Neural progenitor cell (in vitro differentiated cells): ENCODE measurements at places on chromosomes 5 and 9. TPM values are rescaled to one million over a fixed set of nuclear protein-coding genes. Genes with fewer than 3 reads are reported as not detected.

DNA sequence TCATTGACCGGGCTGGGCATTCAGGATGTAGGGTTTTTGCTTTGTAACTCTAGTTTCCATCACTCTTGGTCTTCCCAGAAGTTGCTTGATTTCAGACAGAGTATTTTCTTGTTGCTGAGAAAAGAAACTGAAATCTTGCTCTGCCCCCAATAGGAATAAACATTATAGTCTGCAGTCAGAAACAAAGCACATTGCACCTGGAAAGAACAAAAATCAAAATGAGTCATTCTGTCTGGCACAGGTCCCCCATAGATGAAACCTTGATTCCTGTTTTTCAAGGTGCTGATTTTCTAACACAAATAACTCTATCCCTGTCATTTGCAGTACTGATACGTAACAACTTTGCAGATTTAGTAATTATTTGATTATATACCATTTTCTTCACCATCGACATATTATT is 232.1 kb downstream of the FBXO4 start:
- H3K4me3 ChIP-seq: no peak overlapping the region
- H3K27ac ChIP-seq: no peak overlapping the region
- H3K4me1 ChIP-seq: no peaks in the 10 kb centered on the region
- DNase-seq: no peak
- H3K36me3 ChIP-seq: no peaks in the 10 kb centered on the region

GRCh38 chr9:97348871-97349270 is 41.4 kb downstream of the CCDC180 start:
- DNase-seq: no peak
- no peaks in the 10 kb centered on the region for H3K27me3 ChIP-seq
- no peaks in the 10 kb centered on the region for H3K36me3 ChIP-seq
- no peaks in the 10 kb centered on the region for H3K4me1 ChIP-seq

DNA sequence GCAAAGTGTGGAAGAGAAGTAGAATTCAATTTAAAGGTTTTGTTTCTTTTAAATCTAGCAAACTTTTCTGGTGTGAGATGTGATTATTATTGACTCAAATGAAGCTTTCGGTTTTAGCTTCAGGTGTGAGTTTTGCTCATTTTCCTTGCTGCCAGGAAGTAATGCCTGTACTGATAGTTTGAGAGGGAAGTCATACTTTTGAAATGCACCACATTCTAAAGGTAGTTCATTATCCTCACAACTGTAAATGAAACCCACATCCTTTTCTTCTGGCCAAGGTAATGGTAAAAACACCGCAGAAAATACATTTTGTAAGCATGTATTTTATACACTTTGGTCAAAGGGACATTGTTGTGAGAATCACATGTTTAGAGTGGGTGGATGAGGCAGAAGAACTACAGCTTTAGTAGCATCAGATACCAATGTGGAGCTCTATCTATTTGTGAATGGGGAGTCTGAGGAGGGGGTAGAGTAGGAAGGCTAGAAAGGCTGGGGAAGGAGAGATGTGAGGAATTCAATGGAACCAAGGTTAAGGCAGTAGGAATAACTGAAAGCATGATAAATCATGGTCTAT is 167.0 kb upstream of the CDKN2B start:
- no peak overlapping the region for H3K4me3 ChIP-seq
- H3K27me3 ChIP-seq: no peaks in the 10 kb centered on the region
- H3K4me1 ChIP-seq: no peaks in the 10 kb centered on the region

GRCh38 chr9:108039493-108039892 is 549.9 kb upstream of the KLF4 start:
- no peak overlapping the region for H3K27ac ChIP-seq
- H3K27me3 ChIP-seq: no peaks in the 10 kb centered on the region
- H3K36me3 ChIP-seq: no peaks in the 10 kb centered on the region
- no peaks in the 10 kb centered on the region for H3K4me1 ChIP-seq
- no peak overlapping the region for H3K4me3 ChIP-seq
- DNase-seq: no peak

DNA sequence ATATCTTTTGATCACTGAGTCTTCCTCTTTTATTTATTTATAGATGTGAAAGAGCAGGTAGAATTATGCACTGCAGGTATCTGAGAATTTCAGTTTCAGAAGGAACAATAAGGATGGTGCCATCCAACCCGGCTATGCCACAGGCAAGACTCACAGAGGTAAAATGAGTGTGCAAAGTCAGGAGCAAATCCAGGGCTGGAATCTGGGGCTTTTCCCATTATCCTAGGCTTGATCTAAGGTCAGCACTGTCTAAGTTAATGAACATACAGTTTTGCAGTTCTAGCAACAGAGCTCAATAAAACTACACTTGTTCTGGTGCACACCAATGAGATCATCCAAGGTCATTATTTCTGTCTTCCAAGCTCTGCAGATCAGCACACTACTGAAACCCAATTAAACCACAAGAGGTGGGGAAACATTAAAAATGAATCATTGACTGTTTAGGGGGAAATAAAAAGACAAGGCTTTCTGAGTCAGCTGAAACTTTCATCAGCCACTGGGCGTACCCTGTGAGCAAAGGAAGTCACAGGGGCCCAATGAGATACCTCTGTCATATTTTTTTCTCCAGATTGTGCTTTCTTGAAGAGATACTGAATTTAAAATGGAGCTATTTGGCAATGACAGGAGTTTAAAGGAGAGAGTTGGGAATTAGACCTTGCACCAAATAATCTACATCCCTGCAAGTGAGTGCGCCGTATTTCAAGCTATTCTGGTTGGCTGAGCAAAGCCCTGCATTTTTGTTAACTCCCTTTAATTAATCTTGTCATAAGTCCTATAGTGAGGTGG is 662.2 kb upstream of the ZNF608 start:
- H3K27ac ChIP-seq: peak overlapping the region; percentile 81
- H3K36me3 ChIP-seq: no peaks in the 10 kb centered on the region
- DNase-seq: no peak
- H3K4me1 ChIP-seq: peaks cover 60% of the 10 kb centered on the region
- H3K27me3 ChIP-seq: no peaks in the 10 kb centered on the region
- H3K4me3 ChIP-seq: peak overlapping the region; percentile 14

The FOXD4L4 gene
- total RNA-seq: 0.15 TPM in 1 of 2 replicates, not detected in the other

- H3K27ac ChIP-seq: no peak overlapping the region
- H3K27me3 ChIP-seq: peaks cover 8% of the 10 kb centered on the region
- H3K4me3 ChIP-seq: no peak overlapping the region
- H3K4me1 ChIP-seq: no peaks in the 10 kb centered on the region
These were observed 50.4 kb upstream of the RNF130 start for GRCh38 chr5:180121826-180122413.

DNA sequence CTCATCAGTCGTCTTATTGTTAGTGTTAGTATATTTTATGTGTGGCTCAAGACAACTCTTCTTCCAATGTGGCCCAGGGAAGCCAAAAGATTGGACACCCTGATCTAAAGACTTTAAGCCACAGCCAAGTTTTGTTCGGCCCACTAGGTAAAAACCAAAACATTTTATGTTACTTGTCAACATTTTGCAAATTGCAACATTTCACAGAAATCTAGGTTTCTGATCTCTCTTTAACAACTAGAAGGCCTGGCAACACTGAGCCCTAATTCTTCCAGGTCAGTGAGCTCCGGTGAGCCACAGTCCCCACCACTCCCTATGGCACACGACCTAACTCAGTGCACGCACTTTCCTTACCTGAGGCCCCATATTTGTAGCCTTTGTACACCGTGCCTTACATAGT is 24.0 kb downstream of the MYO10 start:
- no peaks in the 10 kb centered on the region for H3K27me3 ChIP-seq
- H3K4me3 ChIP-seq: no peak overlapping the region
- no peak for DNase-seq

- H3K27me3 ChIP-seq: no peaks in the 10 kb centered on the region
- DNase-seq: no peak
- no peaks in the 10 kb centered on the region for H3K36me3 ChIP-seq
- H3K4me1 ChIP-seq: peaks cover 18% of the 10 kb centered on the region
- H3K4me3 ChIP-seq: no peak overlapping the region
These were observed 481.8 kb upstream of the ARRDC3 start for GRCh38 chr5:91864962-91865361.

GRCh38 chr5:138819081-138819480 is 56.1 kb downstream of the LRRTM2 start:
- H3K4me1 ChIP-seq: no peaks in the 10 kb centered on the region
- peak; percentile 6 for DNase-seq
- no peaks in the 10 kb centered on the region for H3K36me3 ChIP-seq
- H3K27ac ChIP-seq: no peak overlapping the region
- no peaks in the 10 kb centered on the region for H3K27me3 ChIP-seq

- no peak overlapping the region for H3K27ac ChIP-seq
- no peaks in the 10 kb centered on the region for H3K27me3 ChIP-seq
- DNase-seq: no peak
- no peak overlapping the region for H3K4me3 ChIP-seq
These were observed 191.7 kb upstream of the DAPK1 start for GRCh38 chr9:87306006-87306405.

The CNTNAP3 gene
- total RNA-seq: 21.8 and 25.8 TPM in 2 replicates

The CDC20B gene
- not detected in 2 replicates for total RNA-seq

The HAND1 gene
- not detected in 2 replicates for total RNA-seq

The C5orf34 gene
- 17.2 TPM in 2 replicates for total RNA-seq

The MYOZ3 gene
- total RNA-seq: 0.43 and 0.90 TPM in 2 replicates

GRCh38 chr9:76629205-76629990 is 134.8 kb upstream of the PCA3 start:
- no peak for DNase-seq
- H3K27ac ChIP-seq: no peak overlapping the region
- peaks cover 4% of the 10 kb centered on the region for H3K4me1 ChIP-seq
- H3K36me3 ChIP-seq: no peaks in the 10 kb centered on the region
- no peak overlapping the region for H3K4me3 ChIP-seq

GRCh38 chr9:90290716-90291485 is 351.7 kb downstream of the DIRAS2 start:
- no peaks in the 10 kb centered on the region for H3K36me3 ChIP-seq
- no peaks in the 10 kb centered on the region for H3K27me3 ChIP-seq
- no peaks in the 10 kb centered on the region for H3K4me1 ChIP-seq

The HRH2 gene
- 0.19 TPM in 1 of 2 replicates, not detected in the other for total RNA-seq

The LNPEP gene
- total RNA-seq: 7.0 and 19.6 TPM in 2 replicates

The WDR41 gene
- total RNA-seq: 85.6 and 92.6 TPM in 2 replicates

The TICAM2 gene
- total RNA-seq: 0.03 TPM in 1 of 2 replicates, not detected in the other

- no peak overlapping the region for H3K27ac ChIP-seq
- no peaks in the 10 kb centered on the region for H3K27me3 ChIP-seq
These were observed 49.1 kb downstream of the GNA14 start for GRCh38 chr9:77598991-77599390.

- H3K4me1 ChIP-seq: no peaks in the 10 kb centered on the region
- no peaks in the 10 kb centered on the region for H3K36me3 ChIP-seq
- H3K27me3 ChIP-seq: no peaks in the 10 kb centered on the region
- no peak overlapping the region for H3K27ac ChIP-seq
These were observed 3.9 kb downstream of the KYAT1 start for GRCh38 chr9:128877852-128878251.

The CCDC152 gene
- 11.8 and 23.9 TPM in 2 replicates for total RNA-seq

- H3K27ac ChIP-seq: no peak overlapping the region
- DNase-seq: no peak
- no peaks in the 10 kb centered on the region for H3K4me1 ChIP-seq
These were observed 3.0 kb downstream of the NADK2 start for GRCh38 chr5:36238502-36239295.

GRCh38 chr5:141303756-141304155 is at the start of gene SLC25A2:
Gene SLC25A2, minus strand, starts transcription at chr5:141304049. Its CDS starts 184 bp downstream, at chr5:141303865.
- no peak within 1 kb of the TSS for H3K27ac ChIP-seq
- no peaks in the 10 kb centered on the region for H3K36me3 ChIP-seq
- no peaks in the 10 kb centered on the region for H3K27me3 ChIP-seq
- no peak for DNase-seq
- no peaks in the 10 kb centered on the region for H3K4me1 ChIP-seq

DNA sequence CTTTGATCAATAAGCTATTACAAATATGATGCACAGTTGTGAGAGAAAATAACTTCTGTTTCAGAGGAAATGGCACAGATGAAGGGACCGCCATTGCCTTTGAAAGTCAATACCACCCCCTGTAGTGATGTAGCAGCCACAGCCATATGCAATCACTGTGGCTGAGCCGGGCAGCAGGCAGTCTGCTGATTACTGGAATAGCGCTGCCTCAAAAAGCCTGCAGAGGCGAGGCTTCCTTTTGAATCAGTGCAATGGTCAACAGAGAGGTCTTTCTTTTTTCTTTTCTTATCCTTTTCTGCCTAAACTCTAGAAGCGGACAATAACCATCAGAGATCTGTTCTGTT is 265.1 kb upstream of the TAS2R1 start:
- H3K27ac ChIP-seq: no peak overlapping the region
- no peak for DNase-seq
- no peaks in the 10 kb centered on the region for H3K27me3 ChIP-seq

GRCh38 chr5:142492781-142493281 is 168.0 kb upstream of the SPRY4 start:
- no peak overlapping the region for H3K27ac ChIP-seq
- H3K36me3 ChIP-seq: no peaks in the 10 kb centered on the region
- peaks cover 78% of the 10 kb centered on the region for H3K27me3 ChIP-seq
- peaks cover 27% of the 10 kb centered on the region for H3K4me1 ChIP-seq
- H3K4me3 ChIP-seq: no peak overlapping the region

GRCh38 chr9:79757881-79758669 is 186.3 kb downstream of the TLE4 start:
- no peaks in the 10 kb centered on the region for H3K4me1 ChIP-seq
- no peaks in the 10 kb centered on the region for H3K36me3 ChIP-seq
- no peaks in the 10 kb centered on the region for H3K27me3 ChIP-seq
- DNase-seq: no peak
- H3K27ac ChIP-seq: no peak overlapping the region

GRCh38 chr9:22147813-22148527 is 138.9 kb upstream of the CDKN2B start:
- H3K27ac ChIP-seq: no peak overlapping the region
- H3K36me3 ChIP-seq: no peaks in the 10 kb centered on the region
- no peaks in the 10 kb centered on the region for H3K4me1 ChIP-seq

GRCh38 chr9:68708513-68708912 is 3.5 kb downstream of the PIP5K1B start:
- H3K36me3 ChIP-seq: no peaks in the 10 kb centered on the region
- no peak for DNase-seq
- H3K27me3 ChIP-seq: peaks cover 74% of the 10 kb centered on the region
- H3K4me3 ChIP-seq: no peak overlapping the region
- H3K4me1 ChIP-seq: peaks cover 17% of the 10 kb centered on the region

DNA sequence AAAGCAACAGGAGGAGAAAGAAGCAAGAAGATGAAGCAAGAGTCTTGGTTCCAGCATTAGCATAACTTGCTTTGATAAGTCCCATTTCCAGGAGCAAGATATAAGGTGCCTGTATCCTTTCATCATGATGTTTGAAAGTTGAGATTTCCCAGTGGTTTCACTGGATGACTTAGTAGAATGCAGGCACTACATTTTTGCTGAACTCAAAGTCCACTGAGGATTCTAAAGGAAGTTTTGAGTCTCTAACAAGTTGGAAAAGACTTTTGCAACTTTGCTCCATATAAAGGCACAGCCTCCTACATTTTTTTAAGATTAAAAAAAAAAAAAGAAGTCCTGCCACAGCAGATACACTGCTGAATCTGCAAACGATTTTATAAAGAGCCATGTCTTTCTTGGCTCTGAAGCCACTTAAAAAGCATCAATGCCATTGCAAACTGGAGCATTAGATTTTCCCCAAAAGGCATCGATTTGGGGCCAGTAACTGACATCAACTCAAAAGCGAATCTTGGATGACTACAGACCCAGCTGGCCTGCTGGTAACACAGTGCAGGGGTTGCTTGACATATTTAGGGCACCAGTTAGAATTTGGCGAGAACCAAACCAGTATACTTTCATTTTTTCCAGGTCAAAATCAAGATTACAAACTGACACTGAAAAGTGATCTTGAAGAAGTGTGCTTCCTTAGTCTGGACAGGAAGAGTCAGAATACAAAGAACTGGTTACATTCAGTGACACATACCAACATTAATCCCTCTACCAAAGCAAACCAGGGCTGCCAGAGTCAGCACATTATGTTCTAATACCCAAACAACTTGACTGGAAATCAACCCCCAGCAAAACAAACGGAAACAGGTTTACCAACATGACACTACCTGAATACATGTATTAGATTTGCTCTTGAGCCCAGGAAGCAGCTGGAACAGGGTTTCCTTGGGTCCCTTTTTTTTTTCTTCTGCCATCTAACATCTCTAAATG is 39.1 kb upstream of the KCNV2 start:
- no peaks in the 10 kb centered on the region for H3K36me3 ChIP-seq
- no peak for DNase-seq
- H3K27me3 ChIP-seq: no peaks in the 10 kb centered on the region
- H3K4me1 ChIP-seq: no peaks in the 10 kb centered on the region
- no peak overlapping the region for H3K4me3 ChIP-seq
